ENCODE measurements at places on chromosomes 11 and 22.

- no peak for DNase-seq
Measured at GRCh38 chr11:105227363-105227762, 87.8 kb upstream of the CARD18 start.

DNA sequence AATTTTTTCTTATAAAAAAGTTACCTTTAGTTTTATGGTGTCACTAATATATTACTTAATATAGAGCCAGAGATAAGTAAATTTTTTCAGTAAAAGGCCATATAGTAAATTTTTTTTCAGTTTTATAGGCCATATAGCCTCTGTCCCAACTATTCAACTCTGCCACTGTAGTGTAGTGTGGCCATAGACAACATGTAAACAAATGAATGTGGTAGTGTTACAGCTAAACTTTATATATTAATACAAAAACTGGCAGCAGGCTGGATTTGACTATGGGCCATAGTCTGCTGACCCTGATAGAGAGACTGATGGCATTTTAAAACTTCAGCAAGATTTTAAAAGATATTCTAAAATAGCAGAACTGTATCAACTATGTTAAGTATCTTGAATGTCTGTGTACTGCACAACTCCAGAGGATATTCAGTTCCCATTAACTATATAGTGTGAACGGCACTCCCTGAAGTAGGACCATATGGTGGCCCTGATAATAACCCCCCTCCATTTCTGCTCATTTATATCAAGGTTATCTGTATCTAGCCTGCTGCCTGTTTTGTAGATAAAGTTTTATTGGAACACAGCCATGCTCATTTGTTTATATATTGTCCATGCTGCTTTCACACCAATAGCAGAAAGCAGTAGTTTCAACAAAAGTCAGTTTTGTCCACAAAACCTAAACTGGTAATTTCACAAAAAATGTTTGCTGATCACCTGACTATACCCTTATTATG lies 71.6 kb downstream of the PRMT3 start:
- no peak for DNase-seq

DNA sequence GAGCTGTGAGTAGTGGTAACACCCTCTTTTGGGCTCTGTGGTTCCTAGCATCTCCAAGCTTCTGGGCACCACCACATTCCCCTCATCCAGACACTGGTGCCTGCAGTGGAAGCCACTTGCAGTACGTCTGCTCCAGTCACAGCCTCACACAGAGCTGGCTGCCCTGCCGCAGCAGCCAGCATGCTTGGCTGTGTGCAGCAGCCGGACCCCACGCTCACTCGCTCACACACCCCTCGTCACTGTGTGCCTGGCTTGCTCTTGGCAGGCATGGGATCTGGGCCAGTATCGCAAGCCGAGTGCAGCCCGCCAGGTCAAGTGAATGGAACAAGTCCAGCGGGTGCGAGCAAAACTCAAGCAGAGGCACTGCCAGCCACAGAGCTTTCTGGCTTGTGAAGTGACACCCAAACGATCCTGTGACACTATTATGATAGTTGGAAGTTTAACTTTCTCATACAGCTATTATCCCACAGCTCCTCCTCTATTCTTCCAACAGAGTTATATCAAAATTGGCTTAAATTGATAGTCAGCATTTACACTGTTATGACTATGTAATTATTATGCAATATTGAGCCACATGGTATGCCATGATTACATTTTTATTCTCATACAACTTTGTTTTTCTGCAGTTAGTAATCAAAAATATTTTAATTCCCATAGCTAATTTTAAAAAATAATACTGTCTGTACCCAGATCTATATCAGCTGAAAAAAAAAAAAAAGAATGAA lies 89.0 kb downstream of the CCDC73 start:
- DNase-seq, result no peak

- DNase-seq, result peak; percentile 44
Measured at GRCh38 chr11:57668434-57668782, 494 bp downstream of the ZDHHC5 start.

GRCh38 chr11:74055938-74056337 lies 47.1 kb upstream of the UCP3 start:
- no peak for DNase-seq

DNA sequence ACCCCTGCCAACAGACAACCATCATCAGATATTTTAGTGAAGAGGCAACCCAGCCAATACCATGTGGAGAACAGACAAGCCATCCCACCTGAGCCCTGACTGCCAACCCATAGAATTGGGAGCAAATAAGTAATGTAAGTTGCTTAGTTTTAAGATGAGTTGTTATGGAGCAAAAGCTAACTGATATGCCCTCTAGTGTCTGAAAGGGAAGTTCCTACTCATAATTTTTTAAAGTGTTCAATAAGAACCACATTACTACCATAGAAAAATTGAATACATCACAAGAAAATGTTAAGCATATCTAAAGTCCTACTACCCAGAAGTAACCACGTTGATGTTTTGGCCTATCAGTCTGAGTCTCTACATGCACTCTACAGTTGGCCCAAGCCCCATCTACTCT lies 50.8 kb upstream of the SLC36A4 start:
- no peak for DNase-seq

DNA sequence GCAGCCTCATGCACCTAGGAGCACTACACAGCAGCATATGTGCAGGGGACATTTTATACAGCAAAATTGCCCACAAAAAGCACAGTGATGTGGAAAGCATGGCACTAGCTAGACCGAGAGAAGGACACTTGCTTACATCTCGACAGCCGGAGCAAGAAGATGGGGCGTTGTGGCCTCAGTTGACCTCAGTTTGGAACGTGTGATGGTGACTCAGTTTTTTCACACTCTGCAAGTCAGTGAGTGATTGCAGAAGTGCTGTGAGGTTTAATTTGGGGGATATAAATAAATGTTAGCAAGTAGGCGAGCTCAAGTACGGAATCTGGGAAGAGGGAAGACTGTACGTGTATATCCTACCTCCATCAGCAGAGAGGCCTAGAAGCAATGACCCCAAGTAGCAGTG lies 23.3 kb downstream of the LRP5 start:
- no peak for DNase-seq

DNA sequence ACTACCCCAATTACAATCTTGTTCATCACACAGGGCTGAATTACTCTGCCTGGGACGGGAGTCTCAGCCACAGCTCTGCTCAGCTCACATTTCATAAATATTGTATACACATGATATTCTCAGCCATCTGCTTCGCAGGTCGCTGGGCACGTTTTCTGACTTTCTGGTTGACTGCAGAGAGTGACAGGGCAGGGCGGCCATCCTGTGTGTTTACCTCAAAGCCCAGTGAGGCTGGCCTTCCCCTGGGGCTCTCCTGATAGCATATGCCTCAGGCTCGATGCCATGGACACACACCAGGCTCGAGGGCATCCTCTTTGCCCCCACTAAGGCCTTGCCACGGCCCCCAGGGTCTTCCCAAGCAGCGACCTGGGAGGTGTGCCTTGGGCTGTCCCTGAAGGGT lies 345.0 kb downstream of the CADM1 start:
- no peak for DNase-seq

DNA sequence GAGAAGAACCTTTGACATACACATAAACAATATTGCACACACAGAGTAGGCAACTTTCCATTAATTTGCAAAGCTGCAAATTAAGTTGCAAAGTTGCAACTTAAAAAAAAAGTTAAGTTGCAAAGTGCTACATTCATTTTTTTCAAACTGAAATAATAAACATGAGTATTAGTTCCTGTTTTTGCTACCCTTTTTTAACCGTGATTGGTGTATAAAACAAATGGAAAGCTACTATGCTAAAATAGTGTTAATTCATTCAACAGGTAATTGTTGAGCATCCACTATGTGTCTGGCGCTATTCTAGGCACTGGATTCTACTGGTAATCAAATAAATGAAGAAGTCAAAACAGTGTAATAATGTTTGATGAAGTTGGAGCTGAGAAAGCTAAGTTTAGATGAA lies 8.1 kb downstream of the ZFP91 start:
- DNase-seq, result no peak

DNA sequence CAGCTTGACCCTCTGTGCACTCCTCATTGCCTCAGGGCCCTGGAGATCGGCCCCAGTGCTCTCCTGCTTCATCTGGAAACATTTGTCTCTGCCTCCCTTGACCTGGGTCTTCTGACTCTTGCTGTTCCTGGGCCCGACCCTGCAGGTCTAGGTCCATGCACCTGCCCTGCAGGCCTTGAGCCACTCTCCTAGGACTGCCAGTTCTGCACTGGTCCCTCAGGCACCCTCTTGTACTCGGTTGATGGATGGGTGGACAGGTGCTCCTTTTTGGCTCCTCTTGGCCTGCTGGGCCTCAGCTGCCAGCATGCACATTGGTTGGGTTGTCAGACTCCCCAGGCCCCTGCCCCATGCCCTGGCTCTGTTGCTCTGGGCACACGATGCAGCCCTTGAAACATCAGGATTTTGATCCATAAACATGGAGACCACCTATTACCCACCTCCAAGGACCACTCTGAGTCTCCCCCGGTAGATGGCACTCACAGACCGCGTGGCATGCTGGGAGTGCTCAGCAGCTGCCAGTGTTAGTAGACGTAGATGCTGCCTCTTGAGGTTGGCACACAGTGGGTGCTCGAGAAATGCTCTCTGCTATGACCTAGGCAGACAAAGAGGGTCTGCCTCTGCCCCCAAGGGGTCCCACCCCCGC lies 20.2 kb upstream of the ACR start:
- no peak for DNase-seq

DNA sequence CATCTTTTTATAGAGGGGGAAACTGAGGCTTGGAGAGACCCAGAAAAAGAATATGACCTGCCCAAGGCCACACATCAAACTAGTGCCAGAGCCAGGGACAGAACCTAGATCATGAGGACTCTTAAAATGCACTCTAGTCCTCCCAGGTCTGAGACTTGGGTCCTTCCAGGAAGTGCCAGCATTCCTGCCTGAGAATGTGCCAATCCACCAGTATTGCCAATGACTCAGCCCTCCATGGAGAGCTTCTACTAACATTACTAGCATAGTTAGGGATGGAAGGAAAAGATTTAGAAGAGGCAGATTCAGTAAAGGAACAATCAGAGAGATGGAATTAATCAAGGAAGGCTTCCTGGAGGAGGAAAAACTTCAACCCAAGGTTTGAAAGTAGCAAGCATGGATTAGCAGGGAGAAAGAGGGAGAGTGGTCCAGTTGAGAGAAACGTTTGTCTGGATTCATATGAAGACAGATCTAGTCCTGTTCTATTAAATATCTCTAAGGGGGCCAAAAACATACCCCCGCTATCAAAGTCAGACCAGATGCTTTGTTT lies 20.1 kb upstream of the SMIM35 start:
- DNase-seq, result no peak

DNA sequence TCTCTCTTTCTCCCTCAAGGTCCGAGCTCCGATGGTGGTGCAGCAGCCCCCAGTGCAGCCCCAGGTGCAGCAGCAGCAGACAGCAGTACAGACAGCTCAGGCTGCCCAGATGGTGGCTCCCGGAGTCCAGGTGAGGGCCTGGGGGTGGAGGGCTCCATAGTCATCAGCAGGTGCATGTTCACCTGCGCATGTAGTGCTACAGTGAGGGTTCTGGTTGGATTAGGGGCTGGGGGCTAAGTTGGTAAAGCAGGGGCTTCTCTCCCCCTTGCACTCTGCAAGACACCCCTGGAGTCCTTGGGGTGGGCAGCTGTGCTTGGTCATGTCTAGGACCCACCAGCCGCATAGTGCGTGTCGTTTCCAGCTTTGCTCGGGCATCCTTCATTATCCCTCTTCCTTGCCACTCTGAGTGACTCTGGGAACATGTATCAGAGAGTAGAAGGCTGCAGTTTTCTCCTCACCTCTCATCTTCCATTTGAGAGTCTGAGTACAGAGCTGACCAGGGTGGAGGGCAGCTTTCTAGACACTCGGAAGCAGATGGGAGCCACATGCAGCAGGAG lies 61.2 kb downstream of the MED15 start:
- no peak for DNase-seq

All from central memory CD4-positive, alpha-beta T cell (primary cell).